Renal pelvis (tissue), 12 donors: ENCODE measurements at places on chromosomes 3 and 15. TPM values are rescaled to one million over a fixed set of nuclear protein-coding genes. Genes with fewer than 3 reads are reported as not detected.

The MFN1 gene
- 74.4 TPM for polyA plus RNA-seq

The FRMD5 gene
- 1.9 TPM for polyA plus RNA-seq

The RLBP1 gene
- polyA plus RNA-seq: not detected

The GADL1 gene
- polyA plus RNA-seq: 2.3 TPM

The KCNMB2 gene
- polyA plus RNA-seq: 24.1 TPM

The TKT gene
- 127 TPM for polyA plus RNA-seq

The CCDC9B gene
- polyA plus RNA-seq: 9.3 TPM

GRCh38 chr3:114758831-114759699 lies 388.0 kb downstream of the ZBTB20 start:
- no peak for DNase-seq

DNA sequence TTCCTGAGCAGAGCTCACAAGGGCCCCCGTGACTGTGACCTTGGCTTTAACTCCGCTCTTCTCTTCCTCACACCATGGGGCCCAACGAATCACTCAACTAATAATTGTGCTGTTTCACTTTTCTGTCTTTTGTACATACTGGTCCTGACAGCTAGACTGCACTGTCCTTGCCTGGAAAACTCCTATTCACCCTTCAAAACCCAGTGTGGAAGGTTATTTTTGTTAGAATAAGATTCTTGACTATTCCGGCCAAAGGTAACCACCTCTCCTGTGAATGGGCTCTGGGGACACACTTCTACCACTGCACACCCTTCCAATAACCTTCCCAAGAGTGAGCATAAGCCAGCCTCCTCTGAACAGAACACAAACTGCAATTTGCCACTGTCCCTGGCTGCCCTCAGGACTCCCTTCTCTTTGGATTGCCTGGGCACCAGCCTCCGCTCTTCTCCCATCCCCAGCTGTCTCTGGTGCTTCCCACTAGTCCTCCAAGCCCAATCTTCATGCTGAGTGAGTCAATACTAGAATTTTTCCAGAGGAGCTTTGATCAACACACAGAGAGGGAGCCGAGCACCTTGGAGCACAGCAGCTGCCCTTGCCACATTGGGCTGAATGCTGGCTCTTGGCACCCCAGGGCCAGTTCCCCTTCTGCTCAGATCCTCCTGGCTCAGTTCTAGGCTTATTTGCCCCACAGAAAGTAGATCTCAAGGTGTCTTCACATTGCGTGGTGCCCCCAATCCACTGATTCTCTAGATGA lies 2.1 kb downstream of the SCN5A start:
- DNase-seq: no peak
